Pulmonary artery endothelial cell (primary cell): ENCODE measurements at places on chromosomes 3 and 15. TPM values are rescaled to one million over a fixed set of nuclear protein-coding genes. Genes with fewer than 3 reads are reported as not detected.

GRCh38 chr15:63264688-63265293, 12.6 kb upstream of the APH1B start:
- no peak for DNase-seq

Gene ARNT2
- total RNA-seq, result under 0.01 and 0.13 TPM in 2 replicates

DNA sequence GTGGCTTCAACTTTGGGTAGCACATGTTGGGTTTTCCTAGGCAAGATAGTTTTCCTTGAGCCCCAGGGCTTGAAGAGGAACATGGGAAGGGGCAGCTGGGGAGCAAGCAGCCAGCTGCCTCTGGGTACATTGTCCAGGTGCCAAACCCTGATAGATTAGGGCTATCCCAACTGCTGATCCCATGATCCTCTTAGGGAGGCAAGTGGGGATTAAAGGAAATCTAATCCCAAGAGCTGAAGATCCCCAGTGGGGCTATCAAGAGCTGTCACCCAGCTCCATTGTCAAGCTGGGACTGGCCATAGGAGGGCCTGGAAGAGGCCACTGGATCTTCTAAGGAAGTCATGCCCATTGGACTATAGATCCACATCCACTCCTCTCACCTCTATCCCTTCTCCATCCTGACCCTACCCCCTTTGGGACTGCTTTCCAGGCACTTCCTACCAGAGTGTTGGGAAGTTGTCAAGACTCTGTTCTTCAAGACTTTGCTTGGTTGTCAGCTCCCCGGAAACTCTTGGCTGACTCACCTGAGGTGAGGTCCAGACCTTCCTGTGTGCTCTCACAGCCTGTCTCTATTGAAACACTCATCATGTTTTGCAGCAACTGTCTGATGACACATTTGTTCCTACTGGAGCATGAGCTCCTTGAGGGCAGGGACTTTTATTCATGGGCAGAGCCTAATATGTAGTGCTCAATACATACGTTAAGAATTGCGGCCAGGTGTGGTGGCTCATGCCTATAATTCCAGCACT, 5.9 kb downstream of the CAMK2N2 start:
- DNase-seq, result no peak

DNA sequence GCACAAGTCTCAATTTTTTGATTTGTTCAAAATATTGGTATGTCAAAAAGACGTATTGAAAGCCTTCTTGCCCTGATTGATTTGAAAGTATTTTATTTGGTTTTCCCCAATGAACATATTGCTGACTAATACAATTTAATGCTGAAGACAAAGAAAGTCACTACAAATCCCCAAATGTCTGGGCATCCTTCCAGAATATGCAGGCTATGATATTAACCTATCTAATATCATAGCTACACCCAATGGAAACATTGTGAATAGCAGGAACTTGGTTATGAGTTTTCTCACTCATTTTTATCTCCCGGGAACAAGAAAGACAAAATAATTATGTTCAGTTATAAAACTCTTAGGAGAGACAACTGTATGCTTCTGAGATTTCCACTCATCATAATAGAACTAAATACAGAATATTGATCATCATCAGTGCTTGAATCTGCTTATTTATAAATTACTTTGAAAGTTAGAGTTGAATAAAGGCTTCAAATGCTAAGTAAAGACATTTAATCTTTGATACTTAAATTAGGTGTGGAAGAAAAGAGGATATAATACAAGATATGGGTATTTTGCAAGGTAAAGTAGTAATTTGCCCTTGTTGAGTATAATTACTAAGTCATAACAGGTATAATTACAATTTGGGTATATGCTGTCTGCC, 483.9 kb downstream of the RBMS3 start:
- peak; percentile 73 for DNase-seq

Gene SGO1
- total RNA-seq, result 5.4 and 8.8 TPM in 2 replicates

Gene SERINC4
- not detected in 2 replicates for total RNA-seq

DNA sequence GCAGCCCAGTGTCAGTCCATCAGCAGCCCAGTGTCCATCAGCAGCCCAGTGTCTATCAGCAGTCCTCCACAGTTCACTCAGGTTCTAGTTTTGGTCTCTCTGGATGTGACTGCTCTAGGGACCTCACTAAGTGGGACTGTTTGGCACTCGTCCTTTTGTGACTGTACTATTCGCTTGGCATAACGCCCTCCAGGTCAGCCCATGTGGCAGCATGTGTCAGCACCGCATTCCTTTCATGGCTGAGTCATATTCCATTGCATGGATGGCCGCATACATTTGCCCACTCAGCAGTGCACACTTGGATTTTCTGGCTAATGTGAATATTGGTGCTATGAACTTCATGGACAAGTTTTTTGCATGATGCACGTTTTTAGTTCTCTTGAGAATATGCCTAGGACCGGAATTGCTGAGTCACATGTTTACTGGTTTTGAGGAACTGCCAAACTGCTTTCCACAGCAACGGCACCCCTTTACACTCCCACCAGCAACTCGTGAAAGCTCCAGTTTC, 16.4 kb downstream of the CHST13 start:
- DNase-seq, result no peak

Gene SPG21
- 66.3 and 78.7 TPM in 2 replicates for total RNA-seq

GRCh38 chr15:62208884-62209283, 43.8 kb upstream of the C2CD4B start:
- no peak for DNase-seq

GRCh38 chr3:30199096-30199759, 407.2 kb upstream of the TGFBR2 start:
- peak; percentile 30 for DNase-seq

Gene FOXP1
- total RNA-seq, result 48.2 and 65.7 TPM in 2 replicates

DNA sequence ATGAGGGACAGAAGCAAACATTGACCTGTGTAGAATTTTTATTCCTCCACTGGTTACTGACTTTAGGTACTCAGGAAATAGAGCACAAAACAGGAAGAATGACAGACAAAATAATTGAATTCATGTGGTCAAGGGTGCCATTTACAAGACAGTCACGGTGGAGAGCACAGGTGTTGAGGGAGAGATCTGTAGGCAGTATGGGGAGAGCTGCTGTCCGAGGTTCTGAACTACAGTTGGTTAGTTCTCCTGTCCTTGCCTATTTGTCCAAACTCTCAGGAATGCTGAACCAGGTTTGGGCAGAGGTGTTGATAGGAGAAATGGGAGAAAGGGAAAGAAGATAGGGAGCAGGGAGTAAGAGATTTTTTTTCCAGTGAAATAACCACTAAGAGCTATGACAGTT, 178.5 kb upstream of the ZBTB20 start:
- no peak for DNase-seq

- no peak for DNase-seq
Measured at GRCh38 chr3:187646906-187647660, 23.1 kb downstream of the SST start.

- DNase-seq, result no peak
Measured at GRCh38 chr15:73990250-73991005, 1.7 kb downstream of the STOML1 start.

- DNase-seq, result no peak
Measured at GRCh38 chr3:8705575-8705974, 28.0 kb upstream of the CAV3 start.

GRCh38 chr3:173548261-173548660, 150.7 kb downstream of the NLGN1 start:
- no peak for DNase-seq

Gene THAP10
- 1.2 and 3.3 TPM in 2 replicates for total RNA-seq

Gene UCN2
- total RNA-seq, result 0.07 TPM in 1 of 2 replicates, not detected in the other

Gene KLHL24
- total RNA-seq, result 53.9 and 68.9 TPM in 2 replicates

DNA sequence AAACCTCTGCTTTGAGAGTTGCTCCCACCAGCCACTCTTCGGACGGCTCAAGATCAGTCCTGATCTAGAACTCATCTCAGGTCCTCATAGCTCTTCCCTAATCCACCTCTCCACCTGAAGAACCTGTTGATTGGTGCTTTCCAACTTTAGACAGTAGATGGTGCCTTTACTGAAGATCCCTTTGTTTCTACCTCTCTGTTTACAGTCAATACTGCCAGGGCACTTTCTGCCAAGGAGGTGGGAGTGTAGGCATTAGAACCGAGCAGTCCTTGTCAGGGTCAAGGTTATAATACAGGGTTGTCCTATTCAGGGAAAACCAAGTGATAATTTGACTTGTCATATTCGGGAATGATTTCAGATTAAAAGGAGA, 1.2 kb downstream of the CGNL1 start:
- no peak for DNase-seq

Gene IL17RB
- not detected in 2 replicates for total RNA-seq

GRCh38 chr15:72820278-72820677, 36.7 kb upstream of the ADPGK start:
- no peak for DNase-seq

- DNase-seq, result no peak
Measured at GRCh38 chr3:100602506-100603444, 6.6 kb upstream of the ADGRG7 start.

DNA sequence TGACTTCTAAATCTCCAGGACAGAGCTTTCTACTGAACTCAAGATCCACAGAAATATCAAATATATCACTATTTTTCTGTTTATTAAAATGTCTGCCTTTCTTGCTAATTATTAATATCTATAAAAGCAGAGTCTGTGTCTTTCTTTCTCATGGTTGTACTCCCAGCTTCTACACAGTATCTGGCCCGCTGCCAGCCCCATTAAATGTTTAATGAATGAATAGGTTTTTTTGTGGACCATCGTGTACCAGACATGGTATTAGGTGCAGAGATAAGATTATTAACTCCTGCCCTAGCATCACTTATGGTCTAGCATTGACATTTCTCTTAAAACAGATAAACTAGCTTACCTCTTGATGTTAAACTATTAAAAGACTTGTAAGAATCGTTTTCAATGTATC, 111.4 kb upstream of the RBMS3 start:
- DNase-seq, result no peak

GRCh38 chr3:152574461-152575079, 260.4 kb upstream of the P2RY1 start:
- no peak for DNase-seq

- DNase-seq, result no peak
Measured at GRCh38 chr3:44511238-44511566, 33.7 kb upstream of the ZNF445 start.

- no peak for DNase-seq
Measured at GRCh38 chr3:33911525-33912322, 113.3 kb downstream of the PDCD6IP start.

Gene TFDP2
- 17.0 and 20.8 TPM in 2 replicates for total RNA-seq

DNA sequence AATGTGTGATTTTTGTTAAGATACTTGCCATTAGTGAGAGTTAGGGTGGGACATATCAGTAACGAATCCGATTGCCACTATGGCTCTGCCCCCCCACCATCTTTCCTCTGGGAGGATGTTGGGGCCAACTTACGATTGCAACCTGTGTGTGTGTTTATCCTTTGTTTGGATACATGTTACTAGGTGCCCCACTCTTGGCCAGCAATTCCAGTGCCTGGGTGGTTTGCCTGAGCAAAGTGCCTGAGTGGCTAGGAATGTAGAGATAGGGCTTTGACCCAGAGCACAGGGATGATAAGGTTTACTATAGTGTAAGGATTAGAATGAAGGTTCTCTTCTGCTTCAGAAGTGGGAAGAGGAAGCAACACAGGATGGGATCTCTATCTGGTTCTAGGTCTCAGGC, 231.8 kb downstream of the TP63 start:
- DNase-seq, result no peak

Gene KCNAB1
- total RNA-seq, result 0.40 and 37.9 TPM in 2 replicates

DNA sequence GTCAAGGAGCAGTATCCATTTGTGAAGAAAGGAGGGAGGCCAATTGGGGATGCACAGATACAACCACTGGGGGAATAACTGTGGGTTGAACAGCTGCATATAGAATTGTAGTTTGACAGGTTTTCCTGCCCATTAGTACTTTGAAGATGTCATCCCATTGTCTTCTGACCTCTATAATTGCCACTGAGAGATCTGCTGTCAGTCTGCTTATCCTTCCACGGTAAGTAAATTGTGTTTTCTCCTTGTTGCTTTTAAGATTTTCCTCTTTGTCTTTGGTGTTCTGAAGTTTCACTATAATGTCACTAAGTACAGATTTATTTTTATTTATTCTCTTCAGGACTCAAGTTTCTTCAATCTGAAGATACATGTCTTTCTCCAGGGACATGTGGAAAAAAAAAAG, 56.6 kb downstream of the MOBP start:
- DNase-seq, result no peak

GRCh38 chr15:91113030-91113429, 13.0 kb downstream of the SV2B start:
- DNase-seq, result no peak

Gene PARP15
- total RNA-seq, result 0.07 and 0.25 TPM in 2 replicates

- no peak for DNase-seq
Measured at GRCh38 chr3:44762690-44763089, 1.1 kb downstream of the KIF15 start.

DNA sequence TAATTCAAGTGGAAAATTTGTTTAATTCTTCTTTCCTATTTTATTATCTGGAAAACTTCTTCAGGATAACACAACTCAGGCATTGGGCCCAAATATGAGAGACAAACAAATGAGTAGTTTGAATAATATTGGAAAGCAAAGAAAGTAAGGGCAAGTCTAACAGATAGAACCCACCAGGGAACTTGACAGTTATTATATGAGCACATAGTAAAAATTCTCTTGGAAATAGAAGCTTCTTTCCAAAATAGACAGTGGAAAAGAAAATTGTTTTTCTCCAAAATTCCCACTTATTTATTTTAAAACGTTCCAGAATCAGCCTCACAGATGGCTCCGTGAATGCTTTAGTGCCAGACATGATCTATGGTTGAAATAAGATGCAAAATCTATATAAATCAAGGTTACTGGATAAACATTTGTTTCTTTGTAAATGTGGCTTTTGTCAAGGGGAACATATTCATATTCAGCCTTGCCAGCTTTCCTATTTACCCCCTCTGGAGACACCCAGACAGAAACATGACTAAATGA, 23.9 kb downstream of the LDHAL6B start:
- DNase-seq, result no peak

- DNase-seq, result no peak
Measured at GRCh38 chr3:189995129-189995528, 125.6 kb downstream of the P3H2 start.

Gene SUSD5
- total RNA-seq, result 0.59 and 3.8 TPM in 2 replicates

Gene TMC3
- not detected in 2 replicates for total RNA-seq

DNA sequence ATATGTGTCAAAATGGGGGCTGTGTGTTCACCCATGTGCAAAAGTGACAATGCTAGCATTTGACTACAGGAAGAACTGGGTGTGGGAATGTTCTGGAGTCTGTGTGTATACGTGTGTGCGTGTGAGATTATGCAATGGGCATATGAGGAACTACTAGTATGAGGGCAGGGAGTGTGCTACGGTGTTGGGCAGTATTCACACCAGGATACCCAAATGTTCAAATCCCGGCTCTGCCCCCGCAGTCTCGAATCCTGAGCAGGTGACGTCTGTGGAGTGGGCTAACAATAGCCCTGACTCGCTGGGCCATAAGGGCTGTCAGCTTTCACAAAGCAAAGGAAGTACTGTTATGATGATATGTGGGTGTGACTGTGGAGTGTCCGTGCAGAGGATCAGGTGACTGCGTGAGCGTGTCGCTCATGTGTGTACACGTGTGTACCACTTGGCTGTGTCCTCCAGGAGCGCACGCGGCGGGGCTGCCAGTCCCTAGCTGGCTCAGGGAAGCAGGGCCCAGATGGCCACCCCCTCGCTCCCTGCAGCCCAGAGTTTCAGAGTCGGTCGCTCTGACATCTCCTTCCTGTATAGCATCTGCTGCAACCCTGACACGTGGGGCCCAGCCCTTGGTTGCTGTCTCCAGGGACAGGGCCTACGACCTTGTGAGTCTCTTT, 27.2 kb downstream of the IQSEC1 start:
- DNase-seq, result no peak

GRCh38 chr3:190308154-190308553, 14.1 kb downstream of the CLDN1 start:
- no peak for DNase-seq

- no peak for DNase-seq
Measured at GRCh38 chr3:85360742-85361387, 402.1 kb downstream of the CADM2 start.

GRCh38 chr15:44711743-44712345, 527 bp downstream of the B2M start:
- DNase-seq, result no peak

- DNase-seq, result no peak
Measured at GRCh38 chr3:112496366-112497067, 2.8 kb downstream of the BTLA start.

Gene PAK6
- total RNA-seq, result not detected in 2 replicates
